ENCODE measurements at places on chromosomes 12 and 14.

- peak; percentile 19 for DNase-seq
These were observed 3.3 kb upstream of the SLC4A8 start for GRCh38 chr12:51421266-51421884.

DNA sequence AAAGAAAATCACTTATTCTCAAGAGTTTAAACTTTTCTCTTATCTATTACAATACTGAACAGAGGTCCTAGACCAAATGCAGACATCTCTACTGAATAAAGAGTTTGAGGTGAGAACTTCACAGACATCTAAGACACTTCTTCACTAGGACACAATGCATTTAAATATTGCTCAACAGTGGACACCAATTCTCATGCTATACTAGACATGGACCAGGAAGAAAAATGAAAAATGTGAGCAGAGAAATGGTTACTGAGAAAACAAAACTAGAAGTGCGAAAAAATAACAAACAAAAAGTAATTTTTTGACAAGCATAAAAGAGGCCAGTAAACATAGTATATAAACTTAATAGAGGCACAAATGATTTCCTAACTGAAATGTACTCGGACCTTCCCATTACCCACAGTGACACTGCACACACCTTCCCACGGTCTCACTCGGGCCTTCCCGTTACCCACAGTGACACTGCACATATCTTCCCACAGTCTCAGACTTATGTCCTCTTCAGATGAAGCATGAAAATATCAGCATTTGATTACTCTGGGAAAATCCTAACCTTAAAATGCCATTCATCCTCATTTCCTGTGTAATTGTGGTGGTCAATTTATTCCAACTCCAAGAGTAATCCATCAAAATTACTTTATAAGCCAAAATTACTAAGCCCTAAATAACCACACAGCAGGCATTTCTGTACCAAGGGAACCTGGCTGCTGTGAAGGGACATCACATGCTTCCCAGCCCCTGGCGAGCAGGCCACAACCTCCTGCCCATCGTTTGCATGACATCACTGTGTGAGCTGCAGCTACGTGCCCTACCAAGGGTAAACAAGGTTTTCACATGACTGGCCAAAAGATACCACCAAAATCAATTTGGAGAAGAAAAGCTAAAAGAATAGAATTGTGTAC, 6.4 kb downstream of the SLC15A4 start:
- no peak for DNase-seq

DNA sequence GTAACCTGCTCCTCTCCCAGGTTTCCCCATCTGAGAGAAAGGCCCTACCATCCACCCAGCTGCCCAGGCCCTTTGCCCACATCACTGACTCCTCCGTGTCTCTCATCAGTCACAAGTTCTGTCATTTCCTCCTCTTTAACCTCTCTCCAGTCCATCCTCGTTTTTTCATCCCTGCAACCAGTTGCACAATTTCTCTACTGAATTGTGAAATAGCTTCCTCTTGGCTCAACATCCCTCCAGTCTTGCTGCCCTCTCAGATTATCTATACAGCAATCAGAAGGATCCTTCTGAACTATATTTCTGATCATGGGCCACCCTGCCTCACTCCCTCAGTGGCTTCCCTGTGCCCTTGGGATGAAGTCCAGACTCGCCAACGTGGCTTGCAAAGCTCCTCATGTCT, 6.8 kb downstream of the FAM161B start:
- DNase-seq: no peak

GRCh38 chr14:100108840-100109593, 43.8 kb downstream of the EVL start:
- no peak for DNase-seq

DNA sequence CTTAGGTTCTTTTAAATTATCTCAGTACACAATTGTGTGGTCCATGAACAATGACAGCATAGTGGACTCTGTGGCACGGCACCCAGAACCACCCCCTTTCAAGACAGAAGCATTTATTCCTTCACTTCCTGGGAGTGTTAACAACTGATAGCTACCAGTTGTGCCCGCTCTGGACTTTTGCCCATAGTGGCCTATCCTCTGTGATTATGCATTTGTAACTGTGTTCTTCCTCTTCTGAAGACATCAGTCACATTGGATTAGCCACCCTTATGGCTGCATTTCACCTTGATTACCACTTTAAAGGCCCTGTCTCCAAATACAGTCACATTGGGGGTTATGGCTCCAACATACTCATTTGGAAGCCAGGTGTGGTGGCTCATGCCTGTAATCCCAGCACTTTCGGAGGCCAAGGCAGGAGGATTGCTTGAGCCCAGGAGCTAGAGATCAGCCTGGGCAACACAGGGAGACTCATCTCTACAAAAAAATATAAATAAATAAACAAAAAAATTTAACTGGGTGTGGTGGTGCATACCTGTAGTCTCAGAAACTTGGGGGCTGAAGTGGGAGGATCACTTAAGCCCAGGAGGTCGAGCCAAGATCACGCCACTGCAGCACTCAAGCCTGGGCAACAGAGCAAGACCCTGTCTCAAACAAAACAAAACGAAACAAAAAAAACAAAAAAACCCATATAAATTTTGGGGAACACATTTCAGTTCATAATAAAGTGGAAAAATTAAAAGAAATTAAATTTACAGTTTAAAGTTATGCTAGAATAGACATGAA, 27.6 kb upstream of the PHC1 start:
- DNase-seq: no peak

DNA sequence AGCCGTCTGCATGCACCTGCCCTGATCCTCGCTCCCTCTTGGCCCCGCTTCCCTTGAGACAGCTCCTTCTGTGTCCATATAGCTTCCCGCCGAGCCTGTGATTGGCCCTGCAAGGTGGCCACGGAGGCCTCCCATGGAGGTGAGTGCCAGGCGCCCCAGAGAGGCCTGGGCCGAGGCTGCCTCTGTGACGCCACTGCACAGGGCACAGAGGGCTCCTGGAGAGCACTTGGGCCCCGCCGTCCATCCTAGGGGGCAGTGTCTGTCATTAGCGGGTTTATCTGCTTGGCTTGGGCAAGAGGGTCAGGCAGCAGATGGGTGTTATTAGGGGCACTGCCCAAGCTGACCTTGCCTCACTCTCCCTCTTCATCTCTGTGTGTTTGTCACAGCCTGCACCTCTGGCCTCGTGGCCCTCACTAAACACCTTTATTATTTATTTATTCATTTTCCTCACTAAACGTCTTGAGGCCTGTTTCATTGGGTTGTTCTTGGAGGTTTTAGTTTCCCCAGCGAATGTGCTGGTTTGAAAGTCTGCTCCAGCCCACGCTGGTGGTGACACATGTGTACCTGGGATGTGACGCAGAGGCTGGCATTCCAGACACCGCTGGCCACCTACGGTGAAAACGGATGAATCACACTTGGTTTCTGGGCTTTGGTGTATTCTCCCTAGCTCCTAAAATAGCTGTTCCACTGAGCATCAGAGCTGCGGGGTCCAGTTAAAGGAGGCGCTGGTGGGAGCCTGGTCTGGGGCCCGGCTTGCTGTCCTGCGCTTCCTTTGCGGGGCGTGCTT, 5.9 kb downstream of the ZFYVE21 start:
- DNase-seq: peak; percentile 50

DNA sequence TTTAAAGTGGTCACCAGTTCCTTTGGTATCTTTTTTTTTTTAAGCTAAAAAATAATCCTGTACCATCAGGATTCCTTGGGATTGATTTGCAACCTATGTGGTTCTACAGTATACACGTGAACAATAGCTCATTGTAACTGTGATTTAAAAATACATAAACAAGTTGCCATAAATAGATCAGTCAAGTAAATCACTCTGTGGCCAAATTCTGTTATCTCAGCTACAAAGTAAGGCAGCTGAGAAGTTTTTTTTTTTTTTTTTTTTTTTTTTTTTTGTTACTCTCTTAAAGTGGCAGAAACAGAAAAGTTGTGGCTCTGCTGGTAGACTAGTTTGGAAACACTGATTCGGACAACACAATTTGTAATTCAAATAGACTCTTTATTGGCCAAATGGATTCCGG, 104.5 kb downstream of the PRICKLE1 start:
- DNase-seq: no peak

GRCh38 chr14:36057452-36058116, 118.9 kb downstream of the PTCSC3 start:
- no peak for DNase-seq

GRCh38 chr14:28785096-28785952, 18.7 kb downstream of the FOXG1 start:
- DNase-seq: no peak

GRCh38 chr14:100867631-100868315, 35.7 kb downstream of the RTL1 start:
- DNase-seq: no peak

DNA sequence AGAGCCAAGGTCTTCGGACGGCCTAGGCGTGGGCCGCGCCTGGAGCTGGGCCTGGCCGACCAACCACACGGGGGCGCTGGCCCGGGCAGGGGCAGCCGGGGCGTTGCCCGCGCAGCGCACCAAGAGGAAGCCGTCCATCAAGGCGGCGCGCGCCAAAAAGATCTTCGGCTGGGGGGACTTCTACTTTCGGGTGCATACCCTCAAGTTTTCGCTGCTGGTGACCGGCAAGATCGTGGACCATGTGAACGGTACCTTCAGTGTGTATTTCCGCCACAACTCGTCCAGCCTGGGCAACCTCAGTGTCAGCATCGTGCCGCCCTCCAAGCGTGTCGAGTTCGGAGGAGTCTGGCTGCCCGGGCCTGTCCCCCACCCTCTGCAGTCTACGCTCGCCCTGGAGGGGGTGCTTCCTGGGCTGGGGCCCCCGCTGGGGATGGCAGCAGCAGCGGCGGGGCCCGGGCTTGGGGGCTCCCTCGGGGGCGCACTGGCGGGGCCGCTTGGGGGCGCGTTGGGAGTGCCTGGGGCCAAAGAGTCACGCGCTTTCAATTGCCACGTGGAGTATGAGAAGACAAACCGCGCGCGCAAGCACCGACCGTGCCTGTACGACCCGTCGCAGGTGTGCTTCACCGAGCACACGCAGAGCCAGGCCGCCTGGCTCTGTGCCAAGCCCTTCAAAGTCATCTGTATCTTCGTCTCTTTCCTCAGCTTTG, 4.4 kb upstream of the SHMT2 start:
- DNase-seq: no peak

DNA sequence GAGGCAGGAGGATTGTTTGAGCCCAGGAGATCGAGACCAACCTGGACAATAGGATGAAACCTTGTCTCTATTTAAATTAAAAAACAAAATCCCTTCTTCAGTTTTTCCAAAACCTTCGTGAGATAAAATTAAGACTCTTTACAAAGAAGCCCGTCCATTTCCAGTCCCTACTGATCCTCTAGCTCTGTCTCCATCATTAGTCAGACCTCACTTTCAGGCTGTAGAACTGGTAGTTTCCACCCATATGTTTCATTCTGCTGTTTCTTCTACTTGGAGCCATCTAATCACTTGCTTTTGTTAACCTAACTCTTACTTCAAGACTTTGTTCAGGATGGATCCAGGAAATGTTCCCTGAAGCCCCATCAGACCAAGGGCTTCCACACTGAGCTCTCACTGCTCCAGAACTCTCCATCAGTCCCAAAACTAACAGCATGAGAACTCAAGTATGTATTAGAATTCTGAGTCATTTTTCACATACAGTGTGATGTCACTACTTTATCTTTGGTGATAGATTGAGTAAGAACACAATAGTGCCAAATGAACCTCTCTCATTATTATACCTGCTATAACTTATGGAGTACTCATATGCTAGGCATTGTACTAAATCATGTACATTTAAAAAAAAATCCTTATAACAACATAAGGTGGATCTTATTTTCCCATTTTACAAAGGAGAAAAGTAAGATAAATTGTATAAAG, 90.8 kb downstream of the PRICKLE1 start:
- DNase-seq: no peak

DNA sequence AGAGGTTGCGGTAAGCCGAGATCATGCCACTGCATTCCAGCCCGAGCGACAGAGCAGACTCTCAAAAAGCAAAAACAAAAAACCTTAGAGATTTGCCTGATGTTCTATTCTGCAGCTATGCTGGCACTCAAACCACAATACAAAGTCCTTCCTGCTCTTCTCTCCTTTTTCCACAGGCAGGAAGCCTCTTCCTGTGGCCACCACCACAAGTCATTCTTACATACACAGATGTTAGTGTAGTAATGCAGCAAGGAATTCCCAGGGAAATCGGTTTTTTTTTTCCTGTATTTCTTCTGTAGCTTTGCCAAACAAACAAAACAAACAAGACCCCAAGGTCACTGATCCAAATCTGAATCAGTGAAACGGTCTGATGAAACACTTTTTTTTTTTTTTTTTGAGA, 104.3 kb downstream of the FIGNL2 start:
- DNase-seq: no peak

- no peak for DNase-seq
These were observed 63.0 kb downstream of the TMEM121 start for GRCh38 chr14:105589161-105589925.

GRCh38 chr12:508795-509194, 49.1 kb downstream of the B4GALNT3 start:
- DNase-seq: no peak

DNA sequence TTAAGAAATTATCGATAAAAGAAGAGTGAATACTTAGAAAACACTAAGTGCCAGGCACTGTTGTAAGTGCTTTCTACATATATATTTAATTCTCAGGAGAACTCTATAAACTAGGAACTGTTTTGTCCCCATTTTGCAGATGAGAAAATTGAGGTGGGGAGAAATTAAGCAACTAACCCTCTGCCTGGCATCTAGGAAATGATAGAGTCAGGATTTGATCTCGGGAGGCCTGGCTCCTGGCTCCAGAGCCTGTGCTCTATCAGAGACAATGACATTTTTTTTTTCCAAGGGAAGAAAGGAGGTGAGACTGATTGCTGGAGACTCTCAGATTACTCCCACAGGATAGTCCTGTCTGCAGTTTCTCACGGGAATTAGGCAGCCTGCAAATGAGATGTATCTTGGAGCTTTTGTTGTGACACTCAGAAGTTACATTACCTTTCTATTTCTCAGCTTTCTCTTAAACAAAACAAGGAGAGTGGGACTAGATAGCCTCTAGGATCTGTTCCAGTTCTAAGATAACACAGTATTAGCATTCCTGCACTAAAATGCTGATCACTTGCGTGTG, 1.4 kb upstream of the FAM234B start:
- DNase-seq: no peak

GRCh38 chr12:120234643-120235368, 30.7 kb downstream of the PXN start:
- no peak for DNase-seq

DNA sequence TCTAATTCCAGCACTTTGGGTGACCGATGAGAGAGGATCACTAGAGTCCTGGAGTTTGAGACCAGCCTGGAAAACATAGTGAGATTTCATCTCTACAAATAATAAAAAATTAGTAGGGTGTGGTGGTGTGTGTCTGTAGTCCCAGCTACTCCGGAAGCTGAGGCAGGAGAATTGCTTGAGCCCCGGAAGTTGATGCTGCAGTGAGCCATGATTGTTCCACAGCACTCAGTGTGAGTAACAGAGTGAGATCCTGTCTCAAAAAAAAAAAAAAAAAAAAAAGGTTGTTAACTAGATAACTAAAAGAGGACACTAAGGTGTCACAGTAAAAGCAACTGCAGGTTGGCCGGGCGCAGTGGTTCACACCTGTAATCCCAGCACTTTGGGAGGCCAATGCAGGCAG, 121.3 kb upstream of the MAX start:
- no peak for DNase-seq

All from stimulated activated CD4-positive, alpha-beta T cell treated with anti-CD3 and anti-CD28 coated beads, Interleukin-4, amount 100 ng/mL, for 48 hours (primary cell).